ENCODE measurements at places on chromosomes 7 and 10.

DNA sequence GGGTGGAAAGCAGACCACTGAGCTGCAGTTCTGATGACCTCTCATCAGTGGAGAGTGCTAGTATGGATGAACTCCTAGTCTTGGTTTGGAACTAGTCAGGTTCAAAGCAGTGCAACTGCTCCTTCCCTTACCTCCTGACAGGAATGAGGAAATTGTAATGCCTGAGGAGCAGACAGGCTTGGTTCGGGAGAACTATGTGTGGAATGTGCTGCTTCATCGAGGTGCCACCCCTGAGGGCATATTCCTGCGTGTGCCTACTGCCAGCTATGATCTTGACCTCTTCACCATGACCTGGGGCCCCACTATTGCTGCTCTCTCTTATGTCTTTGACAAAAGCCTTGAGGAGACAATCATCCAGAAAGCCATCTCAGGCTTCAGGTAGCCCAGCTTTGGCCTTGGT, 27.4 kb upstream of the NFKB2 start:
- no peak for DNase-seq

DNA sequence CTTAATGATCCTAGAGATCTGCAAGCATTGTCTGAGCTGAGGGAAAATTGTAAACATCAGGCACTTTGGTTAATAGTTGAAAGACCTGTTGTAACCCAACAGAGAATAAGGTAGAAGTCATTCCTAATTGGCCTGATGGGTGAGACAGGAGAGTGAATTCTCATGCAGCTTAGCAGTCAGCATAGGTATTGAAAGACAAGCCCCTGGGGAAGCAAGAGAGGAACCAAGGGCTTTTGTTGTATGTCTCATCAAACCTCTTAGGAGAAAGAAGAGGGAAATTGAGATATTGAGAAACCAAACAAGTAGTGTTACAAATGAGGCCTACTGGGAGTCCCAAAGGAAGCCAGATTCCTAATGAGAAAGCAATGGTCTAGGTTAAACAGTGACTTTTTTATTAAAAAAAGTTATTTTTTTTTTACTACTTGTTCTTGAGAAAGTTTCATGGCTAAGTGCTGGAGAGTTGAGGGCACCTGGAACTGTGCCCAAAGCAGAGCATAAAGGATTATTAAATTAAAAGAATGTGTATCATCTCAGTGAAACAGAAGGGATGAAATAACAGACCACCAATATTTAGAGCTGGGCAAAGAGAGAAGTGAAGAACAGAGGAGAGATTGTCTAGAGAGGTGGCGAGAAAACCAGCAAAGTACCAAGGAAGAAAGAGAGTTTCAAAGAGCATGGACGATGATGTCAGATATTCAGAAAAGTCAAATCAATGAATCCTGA, 168.9 kb downstream of the CDK14 start:
- no peak for DNase-seq

GRCh38 chr7:157370742-157371141, 33.9 kb downstream of the DNAJB6 start:
- DNase-seq = no peak

DNA sequence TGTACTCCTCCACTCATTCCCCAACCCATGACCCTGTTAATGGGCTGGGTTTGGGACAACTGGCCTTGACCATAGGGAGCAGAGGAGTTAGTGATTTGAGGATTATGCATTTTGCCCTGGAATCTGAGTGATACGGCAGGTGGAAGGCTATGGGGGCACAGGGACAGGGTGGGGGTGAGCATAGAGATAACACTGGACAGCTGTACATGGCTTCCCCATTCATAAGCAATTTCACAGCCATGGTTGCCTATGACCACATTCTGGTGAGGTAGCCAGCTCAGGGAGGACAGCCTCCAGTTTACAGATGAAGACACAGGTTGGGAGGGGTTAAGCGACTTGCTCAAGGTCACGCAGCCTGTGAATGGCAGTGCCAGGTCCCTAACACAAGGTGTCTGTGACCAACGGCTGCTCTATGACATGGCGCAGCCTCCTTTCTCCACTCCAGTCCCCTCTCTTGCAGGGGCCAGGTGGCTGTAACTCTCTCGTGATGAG, 319.5 kb downstream of the PLXNA4 start:
- no peak for DNase-seq

- no peak for DNase-seq
Observed at GRCh38 chr7:47411901-47412300, 170.0 kb downstream of the TNS3 start.

- DNase-seq = no peak
Observed at GRCh38 chr7:48096273-48096672, 7.2 kb downstream of the UPP1 start.

GRCh38 chr10:13001041-13001886, at the start of gene CCDC3:
Gene CCDC3 (minus strand): TSS chr10:13001713. CDS start chr10:13001570, 143 bp downstream.
- no peak for DNase-seq

DNA sequence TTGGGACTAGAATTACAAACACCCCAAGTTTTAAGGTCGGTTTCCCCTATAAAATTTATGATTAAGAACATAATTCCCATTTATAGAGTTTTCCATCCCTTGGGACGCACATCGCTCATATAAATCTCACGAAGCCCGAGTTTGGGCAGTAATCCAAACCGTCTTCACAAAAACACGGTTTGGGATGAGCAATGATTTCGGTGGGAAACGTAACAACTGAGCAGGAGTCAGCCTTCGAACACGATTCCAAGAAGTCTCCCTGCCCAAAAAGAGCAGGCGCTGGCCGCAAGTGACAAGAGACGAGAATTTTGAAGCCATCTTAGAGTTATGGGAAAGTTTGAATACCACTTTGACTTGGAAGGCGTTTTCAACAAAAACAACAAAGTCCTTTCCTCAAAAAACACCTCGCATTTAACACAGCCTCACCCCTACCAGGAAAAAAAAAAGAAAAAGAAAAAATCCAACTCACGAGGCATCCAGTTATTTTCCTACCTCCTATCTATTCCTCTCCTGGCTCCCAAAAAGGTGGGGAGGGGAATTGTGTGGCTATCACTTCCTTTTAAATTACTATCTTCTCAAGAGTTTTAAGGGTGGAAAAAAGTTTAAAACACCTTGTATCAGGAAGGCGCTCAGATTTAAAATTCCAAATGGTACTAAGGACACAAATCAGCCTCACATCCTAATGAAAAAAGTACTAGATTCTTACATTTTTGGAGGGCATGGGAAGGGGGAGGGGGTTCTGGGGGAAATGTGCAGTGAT, 1.6 kb downstream of the SEPHS1 start:
- DNase-seq = peak; percentile 3

- DNase-seq = no peak
Observed at GRCh38 chr7:13198727-13199126, 511.3 kb downstream of the ARL4A start.

GRCh38 chr7:2864999-2865670, 21.0 kb upstream of the GNA12 start:
- no peak for DNase-seq

DNA sequence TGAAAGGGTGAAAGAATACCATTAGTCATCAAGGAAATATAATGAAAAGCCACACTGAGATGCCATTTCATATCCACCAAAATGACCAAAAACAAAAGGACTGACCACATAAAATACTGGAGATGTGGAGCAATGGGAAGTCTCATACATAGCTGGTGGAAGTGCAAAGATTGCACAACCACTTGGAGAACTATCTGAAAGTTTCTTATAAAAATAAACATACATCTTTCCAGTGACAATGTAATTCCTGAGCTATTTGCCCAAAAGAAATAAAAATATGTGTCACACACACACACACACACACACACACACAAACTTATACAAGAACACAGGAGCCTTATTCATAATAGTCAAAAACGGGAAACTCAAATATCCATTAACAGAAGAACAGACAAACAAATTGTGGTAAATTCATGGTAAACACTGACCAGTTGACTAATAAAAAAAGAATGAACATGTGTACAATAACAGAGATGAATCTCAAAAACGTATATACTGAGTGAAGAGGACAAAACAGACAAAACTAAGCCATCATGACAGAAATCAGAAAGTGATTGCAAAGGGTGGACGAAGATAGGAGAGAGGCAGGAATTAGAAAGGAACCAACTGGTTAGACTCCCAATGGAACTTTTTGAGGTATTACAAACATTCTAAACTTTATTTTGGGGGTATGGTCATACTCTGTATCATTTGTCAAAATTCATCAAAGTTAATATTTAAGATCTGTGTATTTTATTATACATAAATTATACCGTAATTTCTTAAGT, 21.5 kb downstream of the WASL start:
- DNase-seq = no peak

- no peak for DNase-seq
Observed at GRCh38 chr7:54831644-54832095, 72.7 kb upstream of the SEC61G start.

DNA sequence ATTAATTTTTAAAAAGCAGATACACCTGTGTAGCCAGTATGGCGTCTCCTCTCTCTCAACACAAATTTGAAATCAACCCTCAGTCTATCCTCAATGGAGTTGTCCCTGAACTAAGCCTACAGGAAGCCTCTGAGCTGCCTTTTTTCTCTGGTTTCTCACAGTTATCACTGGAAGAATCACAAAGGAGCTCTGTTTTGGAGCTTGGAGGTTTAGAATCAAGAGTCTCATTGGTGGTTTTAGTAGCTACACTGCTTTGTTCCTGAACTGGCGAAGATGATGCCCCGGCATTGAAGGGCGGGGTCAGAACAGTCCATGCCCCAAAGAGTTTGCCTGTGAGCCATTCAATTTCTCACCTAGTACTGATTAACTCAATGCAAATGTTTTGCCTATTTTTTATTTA, 16.1 kb upstream of the BTRC start:
- DNase-seq = no peak

GRCh38 chr7:93945756-93946535, 24.4 kb downstream of the GNG11 start:
- no peak for DNase-seq

DNA sequence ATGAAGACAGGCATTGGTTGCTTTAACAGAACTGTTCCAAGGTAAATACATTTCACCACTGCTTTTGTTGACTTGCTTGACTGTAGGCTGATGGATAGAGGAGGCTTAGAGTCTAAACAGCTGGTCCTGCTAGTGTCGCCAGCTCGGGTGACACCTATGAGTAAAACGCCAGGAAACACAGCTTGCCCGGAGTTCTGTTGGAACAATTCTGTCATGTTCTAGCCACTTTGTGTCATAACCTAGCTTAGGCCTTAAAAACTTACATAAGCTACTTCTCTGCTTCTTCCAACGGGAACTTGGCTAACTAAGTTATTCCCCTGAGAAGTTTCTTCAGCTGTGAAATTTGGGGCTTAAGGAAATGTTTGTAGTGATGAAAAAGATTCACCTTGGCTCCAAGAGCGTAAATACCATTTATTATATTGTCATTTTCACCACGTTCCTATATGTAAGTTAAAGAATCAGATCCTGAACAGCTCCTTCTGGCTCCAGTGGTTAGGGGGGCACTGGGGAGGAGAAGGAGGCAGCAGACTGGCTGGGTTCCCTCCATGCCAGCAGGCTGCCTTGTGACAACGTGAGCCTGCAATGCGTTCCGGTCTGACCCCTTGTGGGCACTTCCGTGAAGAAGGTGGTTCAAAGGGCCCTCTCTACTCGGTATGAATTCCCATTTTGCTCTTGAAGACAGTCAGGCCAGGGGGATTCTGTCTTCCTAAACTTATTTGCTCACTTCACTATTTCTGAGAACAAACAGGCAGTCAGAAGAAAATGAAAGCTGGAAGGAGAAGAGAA, 253.2 kb downstream of the BMPER start:
- no peak for DNase-seq

DNA sequence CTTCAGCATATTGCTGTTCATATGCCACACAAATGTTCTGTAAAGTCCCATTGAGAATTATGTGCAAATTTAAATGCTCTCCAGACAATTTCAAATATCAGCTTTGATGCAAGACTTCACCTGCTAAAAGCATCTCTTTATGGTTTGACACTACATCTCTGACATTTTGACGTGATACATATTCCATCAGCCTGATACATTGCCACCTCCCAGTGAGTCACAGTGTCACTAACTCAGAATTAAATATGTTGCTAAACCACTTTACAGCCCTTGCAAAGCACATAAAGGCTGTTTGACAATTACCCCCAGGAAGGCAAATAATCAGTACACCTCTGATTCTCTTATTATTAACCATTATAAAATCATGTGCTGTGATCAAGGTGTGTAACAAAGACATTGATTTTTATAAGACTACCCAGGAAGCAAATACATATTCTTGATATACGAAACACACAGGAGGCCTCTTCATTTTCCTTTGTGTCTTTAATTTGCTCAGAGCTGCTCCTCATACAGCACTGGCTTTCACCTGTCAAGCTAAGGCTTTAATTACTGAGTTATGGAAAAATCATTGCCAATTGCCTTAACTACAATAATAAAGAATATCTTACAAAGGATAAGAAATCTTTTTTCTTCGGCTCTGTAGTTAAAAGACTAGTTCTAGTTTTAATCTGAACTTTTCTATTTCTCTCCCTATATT, 547.5 kb upstream of the C7orf33 start:
- no peak for DNase-seq

- no peak for DNase-seq
Observed at GRCh38 chr10:84511709-84512285, 183.4 kb downstream of the CCSER2 start.

DNA sequence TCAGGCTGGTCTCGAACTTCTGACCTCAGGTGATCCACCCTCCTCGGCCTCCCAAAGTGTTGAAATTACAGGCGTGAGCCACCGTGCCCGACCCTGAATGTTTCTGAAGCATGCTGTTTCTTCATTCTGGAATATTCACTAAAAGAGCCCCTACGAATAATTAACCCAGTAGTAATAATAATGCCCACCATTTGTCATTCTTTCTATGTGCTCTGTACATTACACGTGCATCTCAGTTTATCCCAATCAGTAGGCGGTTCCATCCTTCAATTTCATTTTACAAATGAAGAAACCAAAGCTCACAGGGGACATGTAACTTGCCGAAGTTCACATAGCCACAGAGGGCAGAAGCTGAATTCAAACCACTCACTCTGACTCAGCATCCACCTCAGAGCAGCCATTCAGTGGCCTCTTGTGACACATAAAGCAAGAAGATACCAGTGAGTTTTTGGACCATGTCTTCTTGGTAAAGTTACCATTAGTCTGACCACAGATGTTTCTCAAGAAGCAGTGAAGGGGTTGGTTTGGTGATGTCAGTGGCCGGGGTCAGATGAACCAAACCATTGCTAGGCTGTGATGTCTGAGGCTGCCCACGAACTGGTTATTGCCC, 71.9 kb upstream of the DUSP5 start:
- DNase-seq = no peak

- DNase-seq = no peak
Observed at GRCh38 chr7:150965273-150965830, 12.8 kb downstream of the KCNH2 start.

DNA sequence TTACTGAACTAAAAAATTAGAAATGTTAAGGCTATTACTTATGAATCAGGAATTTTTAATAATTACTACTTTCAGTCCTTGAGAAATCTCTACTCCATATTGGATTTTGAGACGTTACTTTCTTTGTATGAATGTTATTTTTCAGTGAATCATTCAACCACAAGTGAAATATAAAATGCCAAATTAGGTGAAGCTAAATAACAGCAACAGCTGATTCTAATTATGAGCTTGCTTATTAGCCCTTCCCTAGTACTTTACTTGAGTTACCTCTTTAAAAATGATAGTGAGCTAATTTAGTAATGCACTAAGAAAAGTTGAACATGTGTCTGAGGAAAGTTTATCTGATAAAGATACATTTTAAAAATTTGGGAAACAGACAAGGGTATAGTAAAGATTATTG, 51.4 kb downstream of the PCGF5 start:
- DNase-seq = no peak

GRCh38 chr10:46312953-46313352, 26.2 kb downstream of the ANTXRL start:
- DNase-seq = no peak
